CD8-positive, alpha-beta memory T cell (primary cell): ENCODE measurements at places on chromosomes 5 and 9. TPM values are rescaled to one million over a fixed set of nuclear protein-coding genes. Genes with fewer than 3 reads are reported as not detected.

SPATA31C2 gene
- total RNA-seq = not detected

GRCh38 chr5:124467745-124468144, 278.7 kb downstream of the ZNF608 start:
- no peak overlapping the region for H3K27ac ChIP-seq
- H3K4me1 ChIP-seq = no peaks in the 10 kb centered on the region
- no peaks in the 10 kb centered on the region for H3K36me3 ChIP-seq
- DNase-seq = no peak

CTXN3 gene
- total RNA-seq = not detected

GARNL3 gene
- total RNA-seq = 3.5 TPM

- H3K4me3 ChIP-seq = no peak overlapping the region
- H3K27me3 ChIP-seq = peaks cover 5% of the 10 kb centered on the region
- peaks cover 5% of the 10 kb centered on the region for H3K4me1 ChIP-seq
- DNase-seq = no peak
Measured at GRCh38 chr5:186091-187041, 4.9 kb upstream of the LRRC14B start.

GABBR2 gene
- not detected for total RNA-seq

NFX1 gene
- total RNA-seq = 42.7 TPM

GRCh38 chr9:95032580-95033341, 284.7 kb downstream of the FANCC start:
- H3K27me3 ChIP-seq = no peaks in the 10 kb centered on the region
- no peak overlapping the region for H3K27ac ChIP-seq
- no peaks in the 10 kb centered on the region for H3K36me3 ChIP-seq
- no peak overlapping the region for H3K4me3 ChIP-seq
- no peaks in the 10 kb centered on the region for H3K4me1 ChIP-seq

SHOC1 gene
- total RNA-seq = not detected

DNA sequence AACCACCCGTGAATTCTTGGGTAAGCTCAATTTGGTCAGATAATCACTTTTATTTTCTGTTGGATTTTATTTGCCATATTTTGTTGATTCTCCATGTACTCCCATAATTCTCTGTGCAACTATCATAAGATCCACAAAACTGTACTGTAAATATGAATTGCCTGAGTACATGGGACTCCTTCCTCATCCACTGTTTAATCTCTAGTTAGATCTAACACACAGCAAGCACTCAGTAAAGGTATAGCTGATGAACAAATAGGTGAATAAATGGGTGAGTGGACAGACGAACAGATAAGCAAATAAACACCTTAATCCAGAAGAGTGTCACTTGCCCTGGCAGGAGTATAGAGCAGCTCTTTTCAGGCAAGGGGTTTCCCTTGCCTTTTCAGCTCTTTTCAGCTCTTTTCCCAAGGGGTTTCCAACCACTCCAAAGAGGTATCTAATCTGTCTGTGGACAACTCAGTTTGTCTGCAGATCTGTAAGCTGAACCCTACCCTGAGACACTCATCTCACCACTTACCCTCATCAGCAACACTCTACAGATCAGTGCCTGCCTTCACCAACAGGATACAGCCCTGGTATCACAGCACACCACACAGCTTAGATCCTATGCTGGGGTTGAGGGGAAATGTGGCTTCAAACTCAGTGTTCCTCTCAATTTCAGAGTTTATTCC, 51.2 kb downstream of the SIL1 start:
- H3K27ac ChIP-seq = no peak overlapping the region
- DNase-seq = no peak
- no peaks in the 10 kb centered on the region for H3K4me1 ChIP-seq
- H3K4me3 ChIP-seq = no peak overlapping the region
- H3K36me3 ChIP-seq = no peaks in the 10 kb centered on the region

NAA35 gene
- total RNA-seq = 32.8 TPM

DNA sequence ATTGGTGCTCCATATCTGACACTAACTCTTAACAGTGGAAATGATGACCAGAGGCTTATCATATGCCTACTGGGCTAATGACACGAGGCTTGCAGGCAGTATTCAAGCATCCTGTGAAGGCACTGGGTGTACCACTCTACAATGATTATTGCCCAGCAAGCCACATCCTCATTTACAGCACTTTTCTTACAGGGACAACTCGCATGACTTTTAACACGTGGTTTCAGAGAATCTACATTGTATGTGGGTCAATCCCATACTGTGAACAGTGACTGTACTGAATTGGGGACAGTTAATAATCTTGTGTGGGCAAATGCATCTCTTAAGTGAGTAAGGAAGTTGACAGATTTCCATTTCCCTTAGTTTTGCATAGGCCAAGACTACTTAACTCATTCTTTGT, 260.0 kb downstream of the TRPM3 start:
- no peak overlapping the region for H3K27ac ChIP-seq
- no peaks in the 10 kb centered on the region for H3K36me3 ChIP-seq
- no peaks in the 10 kb centered on the region for H3K4me1 ChIP-seq
- no peak for DNase-seq
- no peak overlapping the region for H3K4me3 ChIP-seq

GRCh38 chr5:172740428-172741205, 30.4 kb downstream of the DUSP1 start:
- H3K27ac ChIP-seq = no peak overlapping the region
- H3K4me1 ChIP-seq = no peaks in the 10 kb centered on the region
- H3K4me3 ChIP-seq = no peak overlapping the region
- no peak for DNase-seq
- H3K27me3 ChIP-seq = no peaks in the 10 kb centered on the region

KCNIP1 gene
- total RNA-seq = not detected

DNA sequence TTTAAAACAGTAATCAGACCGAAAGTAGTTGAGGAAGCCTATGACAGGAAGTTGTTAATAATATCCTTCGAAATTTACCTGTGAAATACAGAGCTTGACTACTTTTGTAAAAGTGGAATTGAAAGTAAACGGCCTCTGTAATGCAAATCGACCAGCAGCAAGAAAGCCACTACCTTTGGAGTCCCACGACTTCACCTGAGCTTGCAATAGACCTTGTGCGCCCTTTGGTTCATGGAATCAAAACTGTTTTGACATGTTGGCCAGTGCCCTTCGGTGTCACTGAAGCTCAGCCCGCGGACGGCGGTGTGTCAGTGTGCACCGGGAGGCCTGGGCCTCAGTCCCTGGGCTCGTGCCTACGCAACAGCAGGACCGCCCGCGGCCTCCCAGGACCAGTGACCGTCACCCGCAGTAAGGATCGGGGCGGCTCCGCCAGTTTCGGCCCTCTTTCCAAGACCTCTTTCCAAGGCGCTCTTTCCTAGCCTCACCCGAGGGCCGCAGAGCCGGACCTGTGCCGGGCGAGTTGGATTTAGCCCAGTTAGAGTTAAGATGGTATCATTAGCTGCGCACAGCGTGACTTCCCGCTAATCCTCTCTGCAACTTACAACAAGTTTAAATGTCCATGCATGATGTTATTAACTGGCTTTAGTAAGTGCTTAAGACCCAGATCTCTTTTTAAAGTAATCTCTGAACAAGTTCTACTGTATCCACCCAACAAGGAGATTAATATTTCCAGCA, 223.3 kb downstream of the MEF2C start:
- no peaks in the 10 kb centered on the region for H3K36me3 ChIP-seq
- peaks cover 5% of the 10 kb centered on the region for H3K4me1 ChIP-seq
- H3K4me3 ChIP-seq = no peak overlapping the region
- DNase-seq = no peak
- peaks cover 29% of the 10 kb centered on the region for H3K27me3 ChIP-seq

DNA sequence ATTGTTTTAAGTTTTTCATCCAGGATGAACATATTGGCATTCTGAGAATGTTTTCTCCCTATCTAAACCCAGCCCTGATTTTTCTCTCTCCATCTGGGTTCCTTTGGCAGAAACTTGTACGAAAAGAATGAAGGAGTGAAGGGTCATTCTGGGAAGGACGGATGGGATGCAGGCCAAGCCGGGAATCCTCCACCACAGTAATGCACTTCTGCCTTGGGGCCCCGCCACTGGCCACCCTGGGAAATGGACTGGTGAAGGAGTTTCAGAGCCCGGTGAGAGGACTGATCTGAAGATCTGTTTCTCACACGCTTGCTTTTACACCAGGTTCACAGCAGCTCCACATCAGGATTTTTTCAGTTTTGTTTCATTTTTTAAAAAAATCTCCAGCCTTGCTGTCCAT, 554.8 kb downstream of the BNC2 start:
- no peaks in the 10 kb centered on the region for H3K4me1 ChIP-seq
- H3K27ac ChIP-seq = no peak overlapping the region
- no peak for DNase-seq
- H3K4me3 ChIP-seq = no peak overlapping the region
- H3K36me3 ChIP-seq = no peaks in the 10 kb centered on the region

- no peak for DNase-seq
- H3K27me3 ChIP-seq = no peaks in the 10 kb centered on the region
- H3K4me3 ChIP-seq = no peak overlapping the region
- H3K36me3 ChIP-seq = no peaks in the 10 kb centered on the region
- no peaks in the 10 kb centered on the region for H3K4me1 ChIP-seq
Measured at GRCh38 chr9:103355000-103355399, 359.9 kb downstream of the CYLC2 start.

DNA sequence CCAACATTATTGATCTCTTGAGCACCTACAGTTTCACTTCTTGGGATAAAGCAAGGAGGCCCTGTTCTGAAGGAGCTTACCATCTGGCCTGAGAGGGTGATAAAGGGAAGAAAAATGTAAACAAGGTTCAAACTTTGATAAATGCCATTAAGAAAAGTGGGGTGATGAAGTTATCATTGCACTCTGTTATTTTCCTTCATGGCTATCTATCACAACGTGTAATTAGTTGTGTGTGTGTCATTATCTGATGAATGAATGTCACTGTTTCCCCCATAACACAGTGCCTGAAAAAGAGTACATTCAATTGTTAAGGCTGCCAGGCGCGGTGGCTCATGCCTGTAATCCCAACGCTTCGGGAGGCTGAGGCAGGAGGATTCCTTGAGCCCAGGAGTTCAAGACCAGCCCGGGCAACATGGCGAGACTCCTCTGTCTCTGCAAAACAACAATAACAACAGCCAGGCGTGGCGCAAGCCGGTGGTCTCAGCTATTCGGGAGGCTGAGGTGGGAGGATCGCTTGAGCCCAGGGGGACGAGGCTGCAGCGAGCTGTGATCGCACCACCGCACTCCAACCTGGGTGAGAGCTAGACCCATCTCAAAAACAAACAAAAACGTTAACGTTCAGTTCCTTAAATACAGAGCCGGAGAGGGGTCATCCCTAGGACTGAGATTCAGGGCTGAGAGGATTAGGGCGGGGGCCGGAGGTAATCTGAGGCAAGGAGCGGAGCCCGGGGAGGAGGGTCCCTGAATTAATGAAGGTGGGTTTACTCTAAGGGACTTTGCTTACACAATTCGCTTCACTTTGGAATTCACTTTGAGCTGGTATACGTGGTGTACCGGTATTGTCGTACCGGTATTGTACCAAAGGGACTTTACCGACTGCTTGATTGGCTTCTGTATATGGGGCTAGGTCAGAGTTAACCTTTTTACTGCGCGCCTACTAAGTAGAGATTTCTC, 917 bp downstream of the NHP2 start:
- peaks cover 18% of the 10 kb centered on the region for H3K4me1 ChIP-seq
- H3K27ac ChIP-seq = peak overlapping the region; percentile 52
- H3K4me3 ChIP-seq = peak overlapping the region; percentile 80
- H3K27me3 ChIP-seq = no peaks in the 10 kb centered on the region
- peaks cover 36% of the 10 kb centered on the region for H3K36me3 ChIP-seq

DNA sequence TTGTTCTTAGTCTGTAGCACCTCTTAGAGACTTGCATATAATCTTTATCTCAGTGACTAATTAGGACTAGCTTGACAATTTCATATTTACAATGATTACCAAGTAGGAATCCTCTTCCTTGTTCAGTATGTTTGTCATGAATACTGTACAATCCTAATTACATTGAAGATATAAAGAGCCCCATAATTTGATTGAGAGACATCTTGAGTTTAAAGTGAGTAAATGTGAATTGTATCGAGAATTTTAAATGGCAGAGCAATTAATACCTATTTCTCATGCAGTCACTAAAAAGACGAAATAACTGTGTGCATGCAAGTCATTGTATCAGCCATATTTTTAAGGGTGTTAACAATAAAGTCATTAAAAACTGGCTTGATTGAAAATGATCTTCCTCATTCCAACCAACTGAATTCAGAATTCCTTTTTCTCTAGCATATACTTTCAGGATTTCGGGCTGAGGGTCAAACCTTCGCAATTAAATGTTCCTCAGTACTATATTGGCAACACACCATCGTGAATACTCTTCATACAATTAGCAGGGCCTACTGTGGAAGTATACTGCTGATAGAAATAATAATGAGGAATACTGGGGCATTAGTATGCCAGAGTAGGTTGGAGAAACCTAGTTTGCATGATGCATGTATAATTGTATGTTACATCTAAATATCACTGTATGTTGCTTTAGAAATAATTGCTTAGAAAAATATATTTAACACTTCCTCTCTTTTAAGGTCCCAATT, 284.7 kb upstream of the TMEM161B start:
- DNase-seq = no peak
- no peaks in the 10 kb centered on the region for H3K36me3 ChIP-seq
- H3K27ac ChIP-seq = no peak overlapping the region
- H3K4me3 ChIP-seq = no peak overlapping the region
- H3K4me1 ChIP-seq = no peaks in the 10 kb centered on the region

MARVELD2 gene
- 0.39 TPM for total RNA-seq

IL5 gene
- total RNA-seq = 83.0 TPM

GRCh38 chr5:100840370-100840769, 62.7 kb downstream of the ST8SIA4 start:
- no peak overlapping the region for H3K27ac ChIP-seq
- H3K36me3 ChIP-seq = peaks cover 3% of the 10 kb centered on the region
- no peak overlapping the region for H3K4me3 ChIP-seq
- H3K27me3 ChIP-seq = no peaks in the 10 kb centered on the region
- peaks cover 15% of the 10 kb centered on the region for H3K4me1 ChIP-seq

EFNA5 gene
- not detected for total RNA-seq

- no peaks in the 10 kb centered on the region for H3K4me1 ChIP-seq
- DNase-seq = no peak
- no peaks in the 10 kb centered on the region for H3K36me3 ChIP-seq
- H3K27me3 ChIP-seq = no peaks in the 10 kb centered on the region
- H3K4me3 ChIP-seq = no peak overlapping the region
- no peak overlapping the region for H3K27ac ChIP-seq
Measured at GRCh38 chr5:54628050-54628449, 110.5 kb downstream of the SNX18 start.

GFPT2 gene
- 1.9 TPM for total RNA-seq

EGFL7 gene
- 0.95 TPM for total RNA-seq

GRCh38 chr5:54093081-54093492, 217.3 kb downstream of the ARL15 start:
- no peaks in the 10 kb centered on the region for H3K27me3 ChIP-seq
- no peak overlapping the region for H3K27ac ChIP-seq
- no peaks in the 10 kb centered on the region for H3K4me1 ChIP-seq
- no peak for DNase-seq
- no peaks in the 10 kb centered on the region for H3K36me3 ChIP-seq
